Activated CD4-positive, alpha-beta T cell treated with anti-CD3 and anti-CD28 coated beads for 48 hours (primary cell): ENCODE measurements at places on chromosomes 3 and 15.

DNA sequence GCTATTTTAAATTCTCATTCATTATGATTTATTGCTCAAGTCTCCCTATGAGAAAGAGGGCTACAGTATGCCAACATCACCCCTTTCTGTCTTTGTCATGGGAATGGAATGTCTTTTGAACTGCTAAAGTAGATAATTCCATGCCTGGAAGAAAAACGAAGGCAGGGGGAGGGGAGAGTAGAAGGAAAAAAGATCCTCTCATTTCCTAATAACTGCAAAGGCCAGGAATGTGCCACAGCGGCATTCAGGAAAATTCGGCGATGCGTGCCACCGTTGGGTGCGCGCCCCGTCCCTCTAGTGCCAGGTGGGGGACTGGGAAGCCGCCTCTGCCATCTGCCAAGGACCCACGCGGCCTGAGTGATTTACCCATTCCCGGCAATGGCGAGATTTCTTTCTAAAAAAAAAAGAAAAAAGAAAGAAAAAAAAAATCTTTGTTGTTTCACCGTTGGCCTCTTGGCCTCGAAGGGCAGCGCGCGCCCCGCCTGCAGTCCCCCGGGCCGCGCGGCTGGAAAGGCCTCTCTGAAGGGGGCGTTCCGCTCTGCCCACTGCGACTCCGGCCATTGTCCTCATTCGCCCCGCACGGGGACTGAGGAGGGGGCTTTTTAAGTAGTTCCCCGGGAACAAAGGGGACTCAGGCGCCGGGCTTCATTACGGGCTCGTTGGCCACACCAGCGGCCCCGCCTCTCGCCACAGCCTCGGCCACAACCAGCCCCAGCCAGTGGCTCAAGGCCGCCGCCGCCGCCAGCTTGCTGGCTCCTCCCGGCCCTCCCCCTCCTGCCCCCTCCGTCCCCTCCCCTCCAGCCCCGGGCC is 54.5 kb downstream of the CPN2 start:
- no peak for DNase-seq

GRCh38 chr3:114454551-114455251 is 160.9 kb downstream of the TIGIT start:
- no peak for DNase-seq

GRCh38 chr3:124831628-124832199 is 55.5 kb downstream of the ITGB5 start:
- no peak for DNase-seq

- no peak for DNase-seq
Observed at GRCh38 chr3:176208283-176208682, 989.0 kb downstream of the TBL1XR1 start.

DNA sequence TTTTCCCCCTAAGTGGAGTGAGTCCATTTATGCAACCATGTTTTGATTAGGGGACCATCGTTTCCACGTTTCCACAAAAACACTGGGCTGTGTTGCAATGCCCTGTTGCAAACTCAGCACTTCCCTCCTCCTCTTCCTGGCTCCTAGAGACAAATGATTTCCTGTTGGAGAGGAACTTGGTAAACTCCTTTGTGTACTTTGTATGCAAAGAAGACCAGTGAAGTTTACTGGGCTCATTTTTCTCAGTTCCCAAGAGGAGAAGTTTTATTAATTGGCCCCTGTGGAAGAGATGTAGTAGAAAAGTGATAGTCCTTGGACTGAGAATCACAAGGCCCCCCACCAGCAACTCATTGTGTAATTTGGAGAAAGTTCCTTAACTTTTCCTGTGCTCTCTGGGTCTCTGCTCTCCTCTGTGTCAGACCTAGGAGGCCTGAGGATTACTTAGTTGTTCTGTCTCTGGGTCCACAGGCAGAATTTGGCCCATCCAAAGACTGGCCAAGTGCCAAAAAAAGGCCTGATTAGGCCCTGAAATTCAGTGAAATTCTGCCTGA is 95.0 kb downstream of the ATG7 start:
- DNase-seq, result no peak

DNA sequence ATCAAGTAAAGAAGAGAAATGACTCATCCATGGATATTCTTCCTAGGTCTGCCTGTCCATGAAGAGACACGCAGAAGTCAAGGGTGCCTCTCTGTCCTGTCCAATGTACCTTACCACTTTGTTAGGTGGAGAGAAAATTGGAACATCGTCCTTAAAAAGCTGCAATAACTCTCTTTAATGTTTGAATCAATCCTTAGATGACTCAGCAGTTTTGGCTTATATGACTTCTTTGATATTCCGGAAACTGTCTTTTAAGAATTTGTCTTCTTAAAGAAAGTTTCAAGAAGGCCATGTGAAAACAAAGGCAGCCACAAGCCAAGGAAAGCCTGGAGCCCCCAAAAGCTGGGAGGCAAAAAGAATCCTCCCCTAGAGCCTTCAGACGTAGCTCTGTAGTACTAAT is 49.2 kb downstream of the MRPL3 start:
- no peak for DNase-seq

- no peak for DNase-seq
Observed at GRCh38 chr3:167814441-167814951, 79.0 kb downstream of the SERPINI1 start.

DNA sequence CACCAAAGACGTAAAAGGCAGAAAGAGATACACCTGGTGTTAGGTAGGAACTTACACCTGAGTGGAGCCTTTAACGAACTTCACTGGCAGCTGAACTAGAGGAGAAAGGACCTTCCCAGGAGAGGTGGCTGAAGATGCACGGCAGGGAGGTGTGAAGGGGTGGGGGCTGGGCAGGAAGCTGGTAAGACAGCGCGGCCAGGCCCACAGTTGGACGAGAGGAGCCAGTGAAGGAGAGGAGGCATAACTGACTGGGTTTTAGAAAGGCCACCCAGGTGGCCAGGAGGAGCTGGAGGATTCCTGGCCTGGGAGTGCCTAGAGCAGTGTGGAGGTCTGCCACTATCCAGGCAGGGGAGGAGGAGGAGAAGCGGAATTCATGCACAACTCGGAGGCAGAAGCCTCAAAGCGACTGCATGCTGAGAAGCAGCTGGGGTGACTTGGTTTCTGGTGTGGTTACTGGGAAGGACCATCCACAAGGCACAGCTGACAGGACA is 51.9 kb downstream of the SLC41A3 start:
- DNase-seq, result no peak
